ENCODE measurements at places on chromosomes 16 and 17.

GRCh38 chr16:77414752-77415231 lies 20.0 kb downstream of the ADAMTS18 start:
- DNase-seq, result no peak

DNA sequence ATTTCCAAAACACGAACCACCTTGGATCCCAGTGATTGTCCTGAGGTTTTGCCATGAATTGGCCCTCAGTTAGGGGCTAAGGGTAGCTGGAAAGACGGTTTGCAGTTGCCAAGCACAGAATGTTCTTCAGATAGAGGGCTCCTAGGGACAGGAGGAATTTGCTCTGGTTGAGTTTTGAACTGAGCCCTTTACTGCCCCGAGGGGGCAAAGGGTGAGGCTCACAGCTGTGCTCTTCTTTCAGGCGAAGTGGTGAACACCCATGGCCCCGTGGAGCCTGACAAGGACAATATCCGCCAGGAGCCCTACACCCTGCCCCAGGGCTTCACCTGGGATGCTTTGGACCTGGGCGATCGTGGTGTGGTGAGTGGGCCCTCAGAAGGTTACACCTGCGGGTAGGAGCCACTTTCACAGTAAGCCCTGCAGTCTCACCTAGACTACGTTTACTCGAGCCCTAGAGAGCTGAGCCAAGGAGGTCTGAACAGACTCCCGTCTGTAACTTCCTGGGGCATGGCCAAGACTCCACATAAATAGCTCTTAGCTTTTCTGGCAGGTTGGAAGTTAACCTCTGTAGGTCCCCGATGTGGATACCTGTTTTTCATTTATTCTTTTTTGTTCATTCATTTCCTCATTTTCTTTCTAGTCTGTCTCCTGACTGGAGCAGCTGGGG lies 32.5 kb downstream of the NMT1 start:
- no peak for DNase-seq

- no peak for DNase-seq
Measured at GRCh38 chr16:78705694-78706093, 606.2 kb downstream of the WWOX start.

- no peak for DNase-seq
Measured at GRCh38 chr17:78517421-78517820, 59.8 kb downstream of the DNAH17 start.

DNA sequence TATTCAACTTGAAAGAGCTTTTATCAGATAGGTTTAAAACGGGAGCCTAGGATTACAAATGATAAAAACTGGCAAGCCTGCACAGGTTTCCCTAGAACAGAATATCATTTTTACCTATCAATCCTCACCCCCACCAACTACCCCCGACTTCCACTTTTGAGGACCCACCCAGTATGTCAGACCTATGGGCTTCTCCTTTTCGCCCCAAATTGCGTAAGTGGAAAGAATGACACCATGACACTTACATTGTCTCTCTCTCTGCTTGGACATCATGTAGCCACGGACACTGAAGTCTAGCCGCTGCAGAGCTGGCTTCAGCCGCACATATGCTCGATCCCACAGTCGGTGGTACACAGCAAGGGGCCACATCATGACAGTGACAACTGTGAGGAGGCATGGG lies 7.4 kb upstream of the PSMC3IP start:
- no peak for DNase-seq

- DNase-seq, result peak; percentile 98
Measured at GRCh38 chr16:10876799-10877341, at the start of gene CIITA. TSS of gene CIITA (plus strand) at chr16:10877202. CDS start at chr16:10877331, 129 bp downstream.

DNA sequence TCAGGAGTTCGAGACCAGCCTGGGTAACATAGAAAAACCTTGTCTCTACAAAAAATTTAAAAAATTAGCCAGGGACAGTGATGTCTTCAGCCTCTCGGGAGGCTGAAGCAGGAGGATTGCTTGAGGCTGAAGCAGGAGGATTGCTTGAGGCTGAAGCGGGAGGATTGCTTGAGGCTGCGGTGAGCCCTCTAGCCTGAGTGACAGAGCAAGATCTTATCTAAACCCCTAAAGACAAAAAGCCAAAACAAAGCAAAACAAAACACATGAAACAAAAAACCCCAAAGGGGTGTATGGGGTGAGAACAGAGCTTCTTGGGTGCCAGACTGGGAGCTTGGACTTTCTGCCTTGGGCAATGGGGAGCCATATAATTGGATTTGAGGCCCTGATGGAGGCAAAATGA lies 2.6 kb downstream of the SPNS3 start:
- no peak for DNase-seq

DNA sequence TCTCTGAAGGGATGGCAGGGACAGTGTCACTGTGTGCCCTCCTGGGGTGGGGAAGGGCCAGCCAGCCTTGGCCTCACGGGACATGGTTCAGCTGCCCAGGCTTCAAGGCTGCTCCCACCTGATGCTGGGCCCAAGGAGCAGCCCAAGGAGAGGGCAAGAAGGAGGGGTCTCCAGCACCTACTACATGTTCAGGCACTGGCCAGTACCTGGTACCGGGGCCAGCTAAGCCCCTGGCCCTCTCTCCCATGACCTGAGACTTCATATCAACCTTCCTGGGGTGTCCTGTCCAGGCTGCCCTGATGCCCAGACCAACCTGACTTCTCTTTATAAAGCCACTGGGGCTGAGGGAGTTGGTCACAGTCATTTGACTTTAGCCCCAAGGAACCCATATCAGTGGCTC lies 1.3 kb downstream of the USH1G start:
- DNase-seq, result no peak

GRCh38 chr17:82920715-82921114 lies 80.9 kb upstream of the ZNF750 start:
- DNase-seq, result no peak

DNA sequence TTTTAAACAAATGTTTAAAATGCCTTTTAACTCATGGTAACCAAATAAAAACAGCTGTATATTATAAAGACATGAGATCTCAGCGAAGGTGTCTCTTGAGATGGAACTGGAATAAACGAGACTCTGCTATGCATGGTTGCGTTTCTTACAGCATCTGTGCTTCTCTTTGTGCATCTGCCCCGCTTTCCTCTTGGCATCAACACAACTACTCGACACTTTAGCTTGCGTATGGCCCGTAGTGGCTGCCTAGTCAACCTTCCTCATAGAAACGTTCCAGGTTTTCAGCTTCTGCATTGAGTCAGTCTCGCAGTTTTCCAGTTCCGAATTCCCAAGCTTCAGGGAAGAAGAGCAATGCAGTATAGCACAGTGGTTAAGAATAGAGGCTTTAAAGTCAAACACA lies 214.9 kb downstream of the CEP112 start:
- no peak for DNase-seq

- no peak for DNase-seq
Measured at GRCh38 chr17:31425282-31426040, 34.0 kb downstream of the RAB11FIP4 start.

DNA sequence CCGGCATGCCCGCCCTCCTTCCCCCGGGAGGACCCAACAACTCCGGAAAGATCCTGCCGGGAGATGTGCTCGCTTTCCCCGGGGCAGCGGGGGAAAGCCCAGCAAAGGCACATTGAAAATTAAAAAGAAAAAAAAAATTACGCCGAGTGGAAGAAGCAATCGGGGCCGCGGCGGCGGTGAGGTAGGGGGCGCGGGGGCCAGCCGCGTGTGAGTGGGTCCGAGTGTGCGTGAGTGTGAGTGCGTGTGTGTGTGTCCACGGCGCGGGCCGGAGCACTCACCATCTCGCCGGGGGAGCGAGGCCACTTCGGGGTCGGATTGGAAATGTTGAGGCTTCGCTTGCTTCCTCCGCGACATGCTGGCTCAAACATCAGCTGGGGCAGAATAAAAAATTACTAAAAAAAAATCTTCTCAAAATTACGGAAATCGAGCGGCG lies at the start of gene SALL1:
Gene SALL1 (minus strand): TSS at position 383 of the 433 bp plus-strand sequence. CDS start 29 bp downstream, at position 354.
- DNase-seq, result no peak

DNA sequence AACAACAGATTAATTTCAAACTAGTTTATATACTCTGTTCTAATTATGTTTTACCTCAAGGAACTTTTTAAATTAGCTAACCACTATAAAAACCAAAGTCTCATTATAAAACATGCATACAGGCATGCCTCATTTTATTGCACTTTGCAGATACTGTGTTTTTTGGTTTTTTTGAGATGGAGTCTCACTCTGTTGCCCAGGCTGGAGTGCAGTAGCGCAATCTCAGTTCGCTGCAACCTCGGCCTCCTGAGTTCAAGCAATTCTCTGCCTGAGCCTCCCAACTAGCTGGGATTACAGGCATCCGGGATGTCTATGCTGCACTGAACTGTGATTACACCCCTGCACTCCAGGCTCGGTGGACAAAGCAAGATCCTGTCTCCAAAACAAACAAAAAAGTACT lies 8.8 kb upstream of the JPT1 start:
- no peak for DNase-seq

DNA sequence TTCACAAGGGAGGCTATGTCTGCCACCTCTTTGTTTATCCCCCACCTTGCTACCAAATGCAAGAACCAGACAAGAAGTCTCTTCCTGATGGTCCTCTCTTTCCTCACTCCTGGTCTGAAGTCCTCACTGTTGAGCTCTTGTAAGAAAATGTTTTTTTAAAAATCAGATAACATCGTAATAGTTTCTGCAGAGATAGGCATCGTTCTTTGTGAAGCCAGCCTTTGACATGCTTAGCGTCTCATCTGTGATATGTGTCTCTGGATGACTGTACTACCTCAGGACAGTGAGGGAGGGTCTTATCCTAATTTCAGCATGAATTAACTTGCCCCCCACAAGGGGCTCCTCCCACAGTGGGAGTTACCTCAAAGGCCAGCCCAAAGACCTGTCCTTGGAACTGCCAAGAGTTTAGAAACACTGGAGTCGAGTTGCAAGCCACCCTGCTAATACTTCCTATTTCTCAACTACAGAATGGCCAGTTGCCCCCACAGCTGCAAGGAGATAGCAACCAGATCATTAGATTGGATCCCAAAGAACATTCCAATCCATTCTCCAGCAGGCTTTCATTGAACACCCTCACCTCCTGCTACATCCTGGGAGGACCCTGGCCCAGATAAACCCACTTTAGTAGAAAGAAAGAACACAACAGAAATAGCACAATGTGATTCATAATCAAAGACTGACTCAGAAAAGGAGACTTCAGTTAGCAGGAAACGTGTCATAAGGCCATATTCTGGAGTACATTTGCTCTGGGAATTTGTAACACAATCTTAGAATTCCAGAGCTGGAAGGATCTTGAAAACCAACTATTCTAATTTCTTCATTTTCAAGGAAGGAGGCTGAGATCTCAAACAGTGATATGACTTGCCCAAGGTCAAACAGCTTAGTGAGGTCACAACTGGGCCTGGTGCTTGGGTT lies 151.0 kb downstream of the IRX3 start:
- DNase-seq, result peak; percentile 55

DNA sequence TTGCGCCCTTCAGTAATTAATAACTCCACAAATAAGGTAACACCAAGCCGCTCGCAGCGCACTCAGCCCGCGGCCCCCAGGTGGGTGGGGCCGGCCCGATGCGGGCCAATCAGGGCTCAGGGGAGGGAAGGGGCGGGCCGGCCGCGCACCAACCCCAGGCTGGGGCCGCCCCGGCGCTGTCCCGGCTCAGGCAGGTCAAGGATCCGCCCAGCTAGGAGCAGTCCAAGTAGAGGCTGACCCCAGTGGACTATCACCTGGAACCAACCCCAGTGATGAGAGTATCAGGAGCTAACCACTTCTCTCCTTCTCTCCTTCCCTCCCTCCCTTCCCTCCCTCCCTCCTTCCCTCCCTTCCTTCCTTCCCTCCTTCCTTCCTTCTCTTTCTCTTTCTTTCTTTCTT lies 110.8 kb downstream of the C16orf78 start:
- peak; percentile 8 for DNase-seq

DNA sequence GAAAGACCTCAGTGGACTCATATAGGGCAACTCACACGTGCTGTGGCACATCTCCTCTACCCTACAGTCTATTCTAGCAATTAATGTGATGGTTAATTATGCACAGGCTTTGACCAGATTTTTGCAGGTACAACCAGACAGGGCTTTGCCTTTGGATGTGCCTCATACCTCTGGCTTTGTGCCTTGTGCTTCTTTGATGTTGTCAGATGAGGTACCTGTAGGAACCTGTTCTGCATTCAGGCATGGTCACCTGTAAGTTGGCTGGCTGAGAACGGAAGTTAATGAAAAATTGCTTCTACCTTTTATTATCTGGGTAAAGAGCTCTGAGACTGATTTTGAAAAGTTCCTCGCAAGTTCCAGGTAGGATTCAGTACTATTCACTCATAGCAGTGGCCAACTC lies 462.9 kb upstream of the ZFHX3 start:
- no peak for DNase-seq

DNA sequence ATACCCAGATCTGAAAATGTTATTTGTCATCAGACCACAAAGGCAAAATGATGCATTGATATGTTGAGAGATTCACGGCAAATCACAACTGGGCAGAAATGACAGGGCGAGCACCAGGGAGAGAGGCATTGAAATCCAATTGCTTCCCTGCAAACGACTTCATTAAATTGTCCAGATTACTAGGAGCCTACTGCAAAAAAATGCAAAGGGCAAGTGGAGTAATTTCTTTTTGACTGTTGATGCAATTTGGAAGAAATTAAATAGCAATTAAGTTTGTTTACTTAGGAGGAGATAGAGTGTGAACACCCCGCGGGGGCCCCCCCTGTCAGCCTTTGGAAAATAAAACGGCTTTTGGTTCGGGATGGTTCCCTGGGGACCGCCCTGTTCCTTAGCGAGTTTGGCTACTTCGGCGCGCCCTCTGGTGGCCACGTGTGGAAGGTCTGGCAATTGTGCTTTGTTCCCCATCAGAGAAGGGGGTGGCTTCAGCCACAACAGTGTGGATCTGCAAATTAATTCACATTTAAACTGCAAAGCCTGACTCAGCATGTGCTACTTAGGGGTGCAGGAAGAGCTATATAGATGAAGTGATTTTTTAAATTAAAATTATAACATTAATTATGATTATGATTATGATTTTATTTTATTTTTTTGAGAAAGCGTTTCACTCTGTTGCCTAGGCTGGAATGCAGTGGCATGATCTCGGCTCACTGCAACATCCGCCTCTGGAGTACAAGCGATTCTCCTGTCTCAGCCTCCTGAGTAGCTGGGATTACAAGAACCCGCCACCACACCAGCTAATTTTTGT lies 14.5 kb upstream of the TMC7 start:
- peak; percentile 61 for DNase-seq

- no peak for DNase-seq
Measured at GRCh38 chr17:3828151-3828851, 17.7 kb downstream of the NCBP3 start.

DNA sequence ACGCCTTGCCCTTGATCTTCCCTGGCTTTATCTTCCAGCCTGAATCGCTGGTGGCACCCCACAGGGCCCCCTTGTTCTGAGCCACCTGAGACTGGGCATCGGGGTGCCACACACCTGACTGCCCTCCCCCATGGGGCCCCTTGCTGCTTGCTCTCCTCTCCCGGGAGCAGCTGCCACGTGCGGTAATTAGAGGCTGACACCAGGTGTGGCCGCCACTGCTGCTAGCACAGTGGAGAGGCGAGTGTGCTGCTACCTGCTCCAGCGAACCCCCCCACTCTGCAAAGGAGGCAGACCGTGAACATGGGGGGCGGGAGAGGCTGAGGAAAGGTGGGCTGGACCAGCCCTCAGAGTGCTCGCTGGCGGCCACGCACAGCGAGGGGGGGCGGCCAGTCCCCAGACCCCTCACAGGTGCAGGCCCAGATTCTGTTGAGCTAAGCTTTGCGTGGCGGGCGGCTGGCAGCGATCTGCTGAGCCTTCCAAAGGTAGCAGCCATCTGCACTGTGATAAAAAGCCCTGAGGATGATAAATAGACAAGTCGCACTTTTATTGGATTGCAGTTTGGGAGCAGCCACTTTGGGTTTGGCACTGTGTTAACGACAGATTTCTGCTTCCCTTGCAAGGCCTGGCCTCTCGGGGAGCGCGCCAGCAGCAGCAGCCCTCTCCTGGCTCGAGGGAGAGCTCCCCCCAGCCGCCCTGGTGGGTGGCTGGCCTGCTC lies 167.9 kb upstream of the GSE1 start:
- no peak for DNase-seq

- peak; percentile 92 for DNase-seq
Measured at GRCh38 chr16:50024684-50025536, at the start of gene CNEP1R1. TSS of gene CNEP1R1 (plus strand) at chr16:50025225. CDS start at chr16:50025316, 91 bp downstream.

Data from stromal cell of bone marrow (primary cell).